Amniotic stem cell (primary cell): ENCODE measurements at places on chromosomes 11 and 22.

DNA sequence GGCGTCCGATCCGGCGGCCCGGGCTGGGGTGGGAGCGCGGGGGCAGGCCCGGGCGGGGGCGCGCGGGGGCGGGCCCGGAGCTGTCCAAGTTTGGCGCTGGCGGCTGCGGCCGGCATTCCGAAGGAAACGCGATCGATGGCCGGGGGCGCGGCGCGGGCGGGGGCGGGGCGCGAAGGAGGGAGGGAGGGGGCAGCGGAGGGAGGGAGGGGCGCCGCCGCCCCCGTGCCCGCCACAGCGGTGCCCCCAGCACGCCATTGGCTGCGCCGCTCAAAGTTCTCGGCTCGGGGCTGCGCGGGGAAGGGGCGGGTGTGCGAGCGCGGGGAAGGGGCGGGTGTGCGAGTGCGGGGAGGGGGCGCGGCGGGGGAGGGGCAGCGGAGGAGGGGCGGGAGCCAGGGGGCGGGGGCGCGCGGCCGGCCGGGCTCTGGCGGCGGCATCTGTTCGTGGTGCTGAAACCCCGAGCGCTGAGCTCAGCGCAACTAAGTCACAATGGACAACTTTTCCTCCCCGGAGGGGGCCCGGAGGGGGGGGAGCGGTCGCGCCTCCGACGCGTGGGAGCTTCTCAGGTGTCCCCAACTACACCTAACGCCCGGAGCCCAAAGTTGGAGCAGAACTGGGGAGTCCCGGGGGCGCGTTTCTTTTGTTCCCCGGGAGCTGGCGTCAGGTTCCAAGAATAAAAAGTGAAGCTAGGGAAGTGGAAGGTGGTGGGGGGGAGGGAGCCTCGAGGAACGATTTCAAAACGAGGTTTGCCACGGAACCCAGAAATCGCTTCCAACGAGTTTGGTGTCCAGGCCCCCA lies 2.2 kb downstream of the PHF21B start:
- DNase-seq: no peak

- DNase-seq: no peak
These were observed 6.1 kb upstream of the INSC start for GRCh38 chr11:15108592-15109130.

GRCh38 chr22:18013947-18014346 lies 10.4 kb downstream of the MICAL3 start:
- no peak for DNase-seq

- no peak for DNase-seq
These were observed 59.9 kb upstream of the CFAP300 start for GRCh38 chr11:101987370-101987769.

DNA sequence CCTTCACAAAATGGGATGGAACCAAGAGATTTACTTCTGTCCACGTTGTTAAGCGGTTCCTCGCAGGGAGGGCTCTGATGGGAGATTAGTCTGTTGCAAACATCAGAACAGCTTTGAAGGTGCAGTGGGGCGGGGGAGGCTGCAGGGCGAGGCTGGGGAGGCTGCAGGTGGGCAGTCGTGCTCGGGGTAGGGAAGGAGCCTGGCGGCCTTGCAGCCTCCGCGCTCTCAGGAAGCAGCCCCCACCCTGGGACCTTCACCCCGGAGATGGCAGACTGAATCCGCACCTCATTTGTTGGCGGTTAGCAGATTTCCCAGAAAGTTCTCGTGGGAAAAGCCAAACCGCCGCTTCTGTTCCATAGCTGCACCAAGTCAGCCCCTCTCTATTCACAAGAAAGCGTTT lies 237.3 kb downstream of the BRD1 start:
- DNase-seq: no peak

GRCh38 chr11:113644605-113645004 lies 61.5 kb downstream of the TMPRSS5 start:
- no peak for DNase-seq

- no peak for DNase-seq
These were observed 45.7 kb upstream of the SHANK2 start for GRCh38 chr11:71298016-71298550.

DNA sequence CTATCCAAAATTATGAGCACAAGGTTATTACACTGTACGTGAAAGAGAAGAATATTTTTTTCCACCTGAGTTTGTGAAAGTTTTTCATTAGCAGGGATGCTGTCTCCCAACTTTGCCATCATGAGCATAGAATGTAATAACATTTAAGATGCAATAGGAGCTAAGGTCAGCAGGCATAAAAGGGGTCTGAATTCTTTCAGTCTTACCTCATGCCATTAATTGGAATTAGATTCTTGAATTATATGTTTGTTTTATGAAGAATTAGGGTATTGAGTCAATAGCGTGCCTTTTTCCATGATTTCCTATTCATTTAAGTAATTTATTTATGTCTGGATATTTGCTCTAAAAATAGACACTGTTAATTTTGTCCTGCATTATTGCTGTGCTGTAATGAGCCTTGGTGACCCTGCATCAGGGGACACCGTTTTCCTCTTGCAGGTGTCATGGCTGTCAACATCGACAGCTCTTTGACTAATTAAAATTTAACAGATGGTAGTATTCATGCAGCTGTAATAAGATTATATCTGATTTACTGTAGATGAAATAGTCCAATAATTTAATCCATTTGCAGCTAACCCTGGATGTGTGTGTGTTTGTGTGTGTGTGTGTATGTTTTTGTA lies 637.5 kb downstream of the NELL1 start:
- no peak for DNase-seq

- no peak for DNase-seq
These were observed 416.5 kb downstream of the TMEM135 start for GRCh38 chr11:87454241-87454640.

- DNase-seq: no peak
These were observed 56.2 kb upstream of the CD82 start for GRCh38 chr11:44509296-44509695.

DNA sequence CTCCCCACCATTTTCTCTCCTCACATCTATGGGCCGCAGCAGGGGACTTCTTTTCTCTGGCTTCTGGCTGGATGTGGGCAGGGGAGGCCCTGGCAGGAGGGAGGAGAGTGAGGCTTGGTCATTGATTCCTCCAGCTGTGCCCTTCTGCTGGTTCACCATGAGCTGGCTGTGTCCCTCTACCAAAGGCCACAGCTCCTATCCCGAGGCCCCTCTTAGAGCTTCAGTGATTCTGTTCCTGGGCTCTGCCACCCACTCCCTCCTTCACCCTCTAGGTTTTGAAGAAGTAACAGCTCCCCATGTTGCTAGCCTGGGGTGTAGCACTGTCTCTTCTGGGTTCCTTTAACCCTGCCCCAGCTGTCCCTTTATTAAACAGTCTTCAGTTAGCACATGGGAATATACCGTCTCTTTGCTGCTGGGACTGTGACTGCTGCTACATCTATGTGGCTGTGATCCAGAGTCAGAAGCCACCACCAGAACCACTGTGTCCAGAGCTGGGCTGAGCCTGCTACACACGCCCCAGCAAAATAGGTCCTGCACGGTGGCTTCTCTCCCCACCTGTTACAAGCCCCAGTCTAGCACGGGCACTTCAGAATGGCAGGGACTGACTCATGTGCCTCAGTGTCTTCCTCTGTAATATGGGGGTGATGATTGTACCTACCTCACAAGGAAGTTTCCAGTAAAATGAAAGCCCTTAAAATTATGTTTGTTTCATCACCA lies 578 bp upstream of the PARVG start:
- no peak for DNase-seq

- DNase-seq: no peak
These were observed 26.2 kb upstream of the PARVG start for GRCh38 chr22:44154436-44154942.

GRCh38 chr22:48431014-48431413 lies 1396.7 kb downstream of the BRD1 start:
- DNase-seq: no peak

DNA sequence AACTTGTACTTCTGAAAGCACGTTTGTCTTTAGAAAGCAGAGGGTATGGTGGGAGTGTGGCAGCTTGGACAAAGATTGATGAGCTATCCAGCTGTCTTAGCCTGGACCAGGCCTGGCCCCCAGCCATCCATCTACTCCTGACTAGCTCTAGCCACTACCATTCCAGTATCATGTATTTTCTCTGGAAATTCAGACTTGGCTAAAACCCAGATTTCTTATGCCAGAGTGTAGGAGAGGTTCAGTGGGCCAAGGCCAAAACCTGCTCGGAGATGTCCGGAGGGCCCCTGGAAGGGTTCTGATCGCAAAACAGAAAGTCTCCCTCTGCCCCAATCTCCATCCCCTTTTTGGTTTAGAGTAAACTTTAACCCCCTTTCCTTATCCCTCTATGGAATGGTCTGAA lies 24.8 kb upstream of the MTCH2 start:
- DNase-seq: no peak

- DNase-seq: no peak
These were observed 71.8 kb upstream of the NCAM1 start for GRCh38 chr11:112889446-112889845.

- no peak for DNase-seq
These were observed 43.2 kb upstream of the DLAT start for GRCh38 chr11:111982019-111982464.

- no peak for DNase-seq
These were observed 149.6 kb upstream of the MTMR2 start for GRCh38 chr11:96073536-96073935.

DNA sequence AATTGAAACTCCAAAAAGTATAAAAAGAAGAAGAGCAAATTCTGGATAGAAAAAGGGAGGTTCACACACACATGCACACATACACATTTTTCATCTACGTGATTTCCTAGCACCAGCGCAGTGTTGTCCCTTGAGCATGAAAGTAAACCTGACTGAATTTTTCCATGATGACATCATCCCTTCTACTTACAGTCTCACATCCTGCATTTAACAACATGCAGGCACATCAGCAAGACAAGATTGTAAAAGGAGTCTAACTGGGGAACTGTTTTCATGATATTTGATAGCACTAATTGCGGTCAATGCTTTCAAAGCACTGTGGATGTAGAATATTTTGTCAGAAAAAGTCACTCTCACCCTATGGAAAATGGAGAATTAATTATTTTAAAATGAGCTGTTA lies 36.6 kb downstream of the GAS2 start:
- DNase-seq: peak; percentile 6

- DNase-seq: no peak
These were observed 106.4 kb downstream of the MIAT start for GRCh38 chr22:26763633-26764361.
